ENCODE measurements at places on chromosomes 2 and 18.

DNA sequence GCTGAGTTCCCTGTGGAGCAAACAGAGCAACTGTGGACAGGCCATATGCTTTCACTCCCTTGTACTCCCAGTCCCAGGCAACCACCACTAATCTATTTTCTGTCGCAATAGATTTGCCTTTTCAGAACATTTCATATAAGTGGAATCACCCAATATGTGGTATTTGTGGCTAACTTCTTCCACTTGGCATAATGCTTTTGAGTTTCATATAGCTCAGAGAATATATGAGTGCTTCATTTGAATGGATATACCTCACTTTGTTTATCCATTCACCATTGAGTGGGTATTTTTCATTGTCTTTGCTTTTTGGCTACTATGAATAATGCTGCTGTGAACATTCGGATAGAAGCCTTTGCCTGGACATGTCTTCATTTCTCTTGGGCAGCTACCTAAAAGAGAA is 151.9 kb downstream of the CERS6 start:
- no peak for DNase-seq

DNA sequence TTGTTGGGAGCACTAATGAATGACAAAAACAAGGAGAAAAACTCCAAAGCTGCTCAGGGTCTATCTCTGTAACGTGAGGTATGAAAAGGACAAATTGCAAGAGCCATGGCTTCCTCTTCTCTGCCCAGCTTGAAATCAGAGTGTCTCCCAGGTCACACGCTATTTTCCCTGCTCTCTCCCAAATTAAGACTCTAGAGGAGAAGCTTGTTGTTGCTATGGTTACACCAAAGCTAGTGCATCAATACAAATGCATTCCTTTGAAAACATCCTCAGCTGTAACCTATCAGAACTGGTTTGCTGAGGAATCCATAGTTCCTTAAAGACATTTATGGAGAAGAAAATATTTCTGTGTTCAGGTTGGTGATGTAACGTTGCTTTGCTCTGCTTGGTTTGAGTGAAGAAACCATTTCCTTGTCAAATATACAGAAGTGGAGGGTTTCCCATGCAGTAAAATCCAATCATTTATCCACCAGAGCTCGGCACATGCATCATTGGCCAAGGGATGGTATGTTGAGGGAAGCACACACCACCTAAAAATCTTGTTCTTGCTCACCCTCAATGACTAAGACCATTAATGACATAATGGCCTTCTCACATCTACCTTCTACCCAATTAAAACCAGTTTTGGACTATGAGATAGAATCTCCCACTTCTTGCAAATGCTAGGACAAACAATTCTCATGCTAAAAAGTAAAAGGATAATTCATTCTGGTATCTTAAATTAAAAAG is 2135.6 kb upstream of the CELF4 start:
- no peak for DNase-seq

GRCh38 chr2:17827316-17827715 is 11.1 kb downstream of the MSGN1 start:
- no peak for DNase-seq

GRCh38 chr18:52936931-52937330 is 596.9 kb downstream of the DCC start:
- no peak for DNase-seq

GRCh38 chr18:38368246-38368645 is 802.6 kb upstream of the CELF4 start:
- DNase-seq: no peak

DNA sequence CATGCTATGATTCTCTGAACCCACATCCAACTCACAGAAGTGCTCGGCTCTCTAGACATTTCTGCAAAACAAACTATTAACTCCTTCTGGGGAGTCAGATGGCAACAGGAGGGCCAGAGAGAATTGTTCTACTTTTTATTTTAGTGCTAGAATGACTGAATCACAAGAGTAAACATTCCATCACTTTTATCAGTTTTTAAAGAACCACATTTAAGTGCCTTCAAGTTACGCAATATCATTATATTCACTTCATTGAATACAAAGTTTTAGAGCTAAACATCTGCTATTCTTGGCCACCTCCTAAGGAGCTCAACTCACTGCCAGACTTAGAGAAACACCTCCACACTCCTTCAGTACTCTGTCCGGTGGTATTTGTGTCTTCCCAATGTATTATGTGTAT is 22.4 kb downstream of the B4GALT6 start:
- DNase-seq: no peak

DNA sequence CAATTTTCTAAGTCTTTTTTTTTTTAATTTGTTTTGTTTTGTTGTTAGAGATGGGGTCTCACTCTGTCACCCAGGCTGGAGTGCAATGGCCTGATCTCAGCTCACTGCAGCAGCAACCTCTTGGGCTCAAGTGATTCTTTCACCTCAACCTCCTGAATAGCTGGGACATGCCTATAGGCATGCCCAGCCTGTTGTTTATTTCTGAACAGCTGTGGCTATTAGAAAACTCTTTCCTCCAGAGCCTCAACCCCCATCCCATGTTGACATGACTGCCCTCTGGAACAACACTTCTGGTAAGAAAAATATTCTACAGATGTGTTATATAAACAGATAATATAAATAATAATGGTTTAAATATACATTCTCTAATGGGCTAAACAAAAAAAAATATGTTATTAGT is 44.4 kb upstream of the TWSG1 start:
- no peak for DNase-seq

DNA sequence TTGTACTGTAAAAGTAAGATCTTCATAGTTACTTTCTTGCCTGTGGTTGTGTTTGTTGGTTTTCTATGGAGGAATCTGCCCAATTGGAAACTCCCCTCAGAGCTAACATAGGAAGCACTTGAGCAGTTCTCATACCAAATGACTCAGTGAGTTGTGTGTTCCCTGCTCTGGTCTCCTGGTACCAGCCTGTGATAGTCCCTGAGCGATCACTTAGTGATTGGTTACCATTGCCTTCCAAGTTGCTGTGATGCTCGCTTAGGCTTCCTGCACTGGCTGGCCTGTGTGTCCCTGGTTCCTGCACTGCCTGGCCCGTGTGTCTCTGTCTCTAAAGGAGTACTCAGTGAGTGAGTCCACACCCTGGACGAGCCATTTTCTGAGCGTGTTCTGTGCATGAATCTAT is 133.0 kb downstream of the MAP4K4 start:
- DNase-seq: peak; percentile 21

GRCh38 chr18:78501251-78501650 is 478.4 kb upstream of the SALL3 start:
- no peak for DNase-seq

GRCh38 chr18:55136258-55136657 is 177.0 kb upstream of the CCDC68 start:
- no peak for DNase-seq

GRCh38 chr2:231012463-231012862 is 16.5 kb downstream of the SPATA3 start:
- no peak for DNase-seq
